ENCODE measurements at places on chromosomes 12 and 14. TPM values are rescaled to one million over a fixed set of nuclear protein-coding genes. Genes with fewer than 3 reads are reported as not detected.

Gene SLC25A47
- not detected for total RNA-seq

Gene TAC3
- not detected for total RNA-seq

Gene C12orf56
- not detected for total RNA-seq

Gene RSRC2
- 35.8 TPM for total RNA-seq

DNA sequence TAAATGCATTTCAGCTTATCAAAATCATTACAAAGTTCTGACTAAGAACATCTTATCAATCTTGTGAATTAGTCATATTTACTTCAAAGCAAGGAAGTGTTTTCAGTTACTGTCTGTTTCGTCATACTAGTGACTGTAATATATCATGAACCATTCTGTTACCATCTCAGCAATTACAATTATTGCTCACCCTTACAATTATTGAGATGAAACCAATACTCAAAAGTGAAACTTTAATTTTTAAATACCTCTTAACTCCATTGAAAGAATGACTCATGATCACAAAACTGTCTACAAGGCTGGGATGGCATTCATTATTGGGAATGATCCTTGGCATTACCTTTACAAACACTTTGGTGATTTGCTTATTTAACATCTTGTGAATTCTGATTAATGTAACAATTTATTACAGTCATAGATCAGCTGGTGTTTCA, 90.3 kb downstream of the RPS6KA5 start:
- H3K4me3 ChIP-seq = no peak overlapping the region
- no peaks in the 10 kb centered on the region for H3K36me3 ChIP-seq
- H3K27ac ChIP-seq = no peak overlapping the region

GRCh38 chr12:94426049-94426448, 33.6 kb downstream of the CEP83 start:
- peaks cover 18% of the 10 kb centered on the region for H3K4me1 ChIP-seq
- H3K36me3 ChIP-seq = peaks cover 18% of the 10 kb centered on the region
- H3K27ac ChIP-seq = no peak overlapping the region
- no peak for DNase-seq
- no peak overlapping the region for H3K4me3 ChIP-seq

DNA sequence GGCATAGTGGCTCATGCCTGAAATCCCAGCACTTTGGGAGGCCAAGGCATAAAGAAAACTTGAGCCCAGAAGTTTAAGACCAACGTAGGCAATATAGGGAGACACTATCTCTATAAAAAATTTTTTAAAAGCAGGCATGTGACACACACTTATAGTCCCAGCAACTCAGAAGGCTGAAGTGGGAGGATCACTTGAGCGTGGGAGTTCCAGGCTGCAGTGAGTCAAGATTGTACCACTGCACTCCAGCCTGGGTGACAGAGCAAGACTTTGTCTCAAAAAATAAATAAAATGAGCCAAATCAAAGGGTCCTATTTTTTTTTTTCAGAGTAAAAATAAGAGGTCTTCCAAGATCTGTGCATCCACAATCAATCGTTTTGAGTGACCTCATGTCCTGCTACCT, 237.6 kb downstream of the SLC16A7 start:
- no peaks in the 10 kb centered on the region for H3K27me3 ChIP-seq
- no peak overlapping the region for H3K4me3 ChIP-seq
- no peak for DNase-seq
- H3K36me3 ChIP-seq = no peaks in the 10 kb centered on the region
- H3K27ac ChIP-seq = no peak overlapping the region

GRCh38 chr12:50402264-50403000, 1.7 kb downstream of the LARP4 start:
- no peaks in the 10 kb centered on the region for H3K36me3 ChIP-seq
- H3K4me1 ChIP-seq = peaks cover 42% of the 10 kb centered on the region
- DNase-seq = no peak

GRCh38 chr14:82704218-82704617, 1170.6 kb upstream of the SEL1L start:
- no peaks in the 10 kb centered on the region for H3K4me1 ChIP-seq
- no peaks in the 10 kb centered on the region for H3K36me3 ChIP-seq
- H3K4me3 ChIP-seq = no peak overlapping the region
- no peak for DNase-seq
- H3K27me3 ChIP-seq = no peaks in the 10 kb centered on the region
- no peak overlapping the region for H3K27ac ChIP-seq

GRCh38 chr14:71321574-71322315, 414.5 kb downstream of the PCNX1 start:
- no peaks in the 10 kb centered on the region for H3K36me3 ChIP-seq
- DNase-seq = no peak
- peaks cover 37% of the 10 kb centered on the region for H3K4me1 ChIP-seq
- H3K4me3 ChIP-seq = peak overlapping the region; percentile 82
- no peaks in the 10 kb centered on the region for H3K27me3 ChIP-seq

DNA sequence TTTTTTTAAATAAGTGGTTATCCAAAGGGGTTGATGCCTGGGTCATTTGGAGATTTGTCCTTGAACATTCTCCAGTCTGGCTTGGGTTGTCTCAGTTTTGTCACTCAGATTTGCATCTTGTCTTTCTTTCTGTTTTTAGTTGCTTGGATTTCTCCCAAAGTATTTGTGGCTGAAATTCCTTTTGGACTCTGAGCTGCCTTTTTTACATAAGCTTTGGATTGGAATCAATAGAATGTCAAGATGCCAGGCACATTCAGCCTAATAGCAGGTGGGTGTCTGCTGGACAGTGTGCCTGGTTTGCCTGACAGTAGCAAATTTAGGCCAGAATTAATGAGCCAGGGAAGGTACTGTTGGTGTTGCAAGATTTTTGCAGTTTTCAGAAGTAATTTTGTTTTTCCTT, 50.0 kb downstream of the FLRT2 start:
- no peaks in the 10 kb centered on the region for H3K27me3 ChIP-seq
- H3K36me3 ChIP-seq = no peaks in the 10 kb centered on the region
- no peak overlapping the region for H3K27ac ChIP-seq
- H3K4me3 ChIP-seq = no peak overlapping the region
- DNase-seq = no peak
- no peaks in the 10 kb centered on the region for H3K4me1 ChIP-seq
